Cardiac muscle cell (in vitro differentiated cells and primary cell): ENCODE measurements at places on chromosomes 12 and 14. TPM values are rescaled to one million over a fixed set of nuclear protein-coding genes. Genes with fewer than 3 reads are reported as not detected.

GRCh38 chr14:98350213-98350612 is 921.8 kb downstream of the BCL11B start:
- DNase-seq, result no peak
- no peak overlapping the region for H3K4me3 ChIP-seq
- H3K4me1 ChIP-seq, result no peaks in the 10 kb centered on the region
- H3K27me3 ChIP-seq, result no peaks in the 10 kb centered on the region
- H3K27ac ChIP-seq, result no peak overlapping the region

GRCh38 chr14:52395728-52396127 is 81.6 kb downstream of the PTGER2 start:
- no peaks in the 10 kb centered on the region for H3K36me3 ChIP-seq
- no peaks in the 10 kb centered on the region for H3K27me3 ChIP-seq
- no peak for DNase-seq
- no peak overlapping the region for H3K27ac ChIP-seq
- H3K4me1 ChIP-seq, result no peaks in the 10 kb centered on the region
- no peak overlapping the region for H3K4me3 ChIP-seq

GRCh38 chr12:38384816-38385378 is 68.3 kb downstream of the ALG10B start:
- no peak overlapping the region for H3K27ac ChIP-seq
- H3K27me3 ChIP-seq, result no peaks in the 10 kb centered on the region
- no peak overlapping the region for H3K4me3 ChIP-seq

- H3K27me3 ChIP-seq, result no peaks in the 10 kb centered on the region
- DNase-seq, result peak; percentile 95
- no peak overlapping the region for H3K27ac ChIP-seq
- no peaks in the 10 kb centered on the region for H3K4me1 ChIP-seq
Measured at GRCh38 chr12:92745856-92746550, 43.2 kb downstream of the PLEKHG7 start.

GRCh38 chr12:906062-906585 is 43.4 kb downstream of the RAD52 start:
- peaks cover 78% of the 10 kb centered on the region for H3K36me3 ChIP-seq
- H3K27ac ChIP-seq, result peak overlapping the region; percentile 39
- H3K4me1 ChIP-seq, result no peaks in the 10 kb centered on the region
- no peaks in the 10 kb centered on the region for H3K27me3 ChIP-seq
- no peak for DNase-seq

Gene PTPRQ
- total RNA-seq, result 0.69 and 1.2 TPM in 2 replicates

DNA sequence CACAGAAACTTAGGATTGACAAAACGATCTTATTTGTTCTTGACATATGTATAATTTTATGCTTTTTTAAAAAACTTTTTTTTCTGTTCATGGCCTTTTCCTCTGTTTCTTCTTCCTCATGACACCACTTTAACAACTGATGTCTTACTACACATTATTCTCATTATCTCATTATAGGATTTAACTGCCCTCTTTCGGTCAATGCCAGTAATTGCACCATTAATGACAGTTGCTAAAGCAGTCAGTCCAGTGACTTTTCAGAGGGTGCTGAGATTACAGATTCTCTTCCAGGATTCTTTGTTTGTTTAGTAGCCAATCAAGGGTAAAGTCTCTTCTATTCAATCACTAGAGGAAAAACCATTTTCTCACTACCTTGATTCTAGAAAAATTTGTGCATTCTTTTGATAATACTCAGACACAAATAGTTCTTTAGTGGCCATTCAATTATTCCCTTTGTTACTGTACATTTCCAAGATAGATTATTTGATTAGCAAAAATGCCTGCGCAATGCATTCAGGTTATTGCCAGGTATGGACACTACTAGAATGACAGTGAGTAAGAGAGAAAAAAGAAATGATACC is 50.1 kb downstream of the KLRG1 start:
- H3K4me1 ChIP-seq, result no peaks in the 10 kb centered on the region
- H3K27ac ChIP-seq, result no peak overlapping the region
- no peak overlapping the region for H3K4me3 ChIP-seq
- no peaks in the 10 kb centered on the region for H3K36me3 ChIP-seq
- peak; percentile 58 for DNase-seq

DNA sequence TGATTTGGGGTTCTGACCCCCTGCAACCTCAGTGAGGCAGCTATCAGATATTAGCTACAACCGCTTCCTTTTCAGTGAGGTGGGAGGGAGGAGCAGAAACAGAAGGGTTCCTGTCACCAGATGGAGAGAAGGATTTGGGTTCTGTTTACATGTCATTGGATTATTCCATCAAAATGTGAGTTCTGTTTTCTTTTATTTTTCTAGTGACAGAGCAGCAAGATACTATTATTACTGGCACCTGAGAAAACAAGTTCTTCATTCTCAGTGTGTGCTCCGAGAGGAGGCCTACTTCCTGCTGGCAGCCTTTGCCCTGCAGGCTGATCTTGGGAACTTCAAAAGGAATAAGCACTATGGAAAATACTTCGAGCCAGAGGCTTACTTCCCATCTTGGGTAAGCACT is 52.8 kb downstream of the FRMD6 start:
- H3K36me3 ChIP-seq, result peaks cover 13% of the 10 kb centered on the region
- H3K4me1 ChIP-seq, result no peaks in the 10 kb centered on the region
- no peak overlapping the region for H3K4me3 ChIP-seq

DNA sequence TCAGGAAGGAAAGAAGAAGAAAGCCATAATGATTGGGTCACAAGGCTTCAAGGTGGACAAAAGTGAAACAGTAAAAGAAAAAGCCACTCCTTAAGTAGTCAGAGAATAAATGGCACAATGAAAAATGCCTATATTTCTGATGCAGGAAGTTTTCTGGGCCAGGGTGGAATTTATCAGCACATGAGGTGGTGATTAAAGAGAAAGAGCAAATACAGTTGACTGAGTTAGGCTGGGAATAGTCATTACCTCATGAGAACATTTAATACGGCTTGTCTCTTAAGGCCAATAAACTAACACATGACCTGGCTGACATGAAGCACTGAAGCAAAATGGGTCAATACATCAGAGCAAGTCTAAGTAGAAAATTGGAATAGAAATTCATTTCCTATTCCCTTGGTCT is 499.7 kb downstream of the TMTC2 start:
- no peaks in the 10 kb centered on the region for H3K36me3 ChIP-seq
- peaks cover 10% of the 10 kb centered on the region for H3K4me1 ChIP-seq
- H3K27ac ChIP-seq, result no peak overlapping the region
- DNase-seq, result no peak

Gene ADSS1
- 53.8 and 63.8 TPM in 2 replicates for total RNA-seq

Gene ALDH1L2
- 0.14 and 0.63 TPM in 2 replicates for total RNA-seq

Gene CCDC38
- not detected in 2 replicates for total RNA-seq

- H3K4me1 ChIP-seq, result no peaks in the 10 kb centered on the region
- DNase-seq, result no peak
- H3K4me3 ChIP-seq, result no peak overlapping the region
- H3K27ac ChIP-seq, result no peak overlapping the region
Measured at GRCh38 chr12:117279606-117280005, 81.8 kb downstream of the NOS1 start.

- peaks cover 2% of the 10 kb centered on the region for H3K27me3 ChIP-seq
- H3K27ac ChIP-seq, result no peak overlapping the region
- no peaks in the 10 kb centered on the region for H3K36me3 ChIP-seq
- H3K4me1 ChIP-seq, result no peaks in the 10 kb centered on the region
Measured at GRCh38 chr14:70257526-70257925, 68.8 kb upstream of the SLC8A3 start.

- H3K4me1 ChIP-seq, result peaks cover 67% of the 10 kb centered on the region
- H3K27me3 ChIP-seq, result no peaks in the 10 kb centered on the region
- H3K27ac ChIP-seq, result peak overlapping the region; percentile 83
- no peak overlapping the region for H3K4me3 ChIP-seq
Measured at GRCh38 chr12:110536834-110537604, 34.9 kb downstream of the RAD9B start.

DNA sequence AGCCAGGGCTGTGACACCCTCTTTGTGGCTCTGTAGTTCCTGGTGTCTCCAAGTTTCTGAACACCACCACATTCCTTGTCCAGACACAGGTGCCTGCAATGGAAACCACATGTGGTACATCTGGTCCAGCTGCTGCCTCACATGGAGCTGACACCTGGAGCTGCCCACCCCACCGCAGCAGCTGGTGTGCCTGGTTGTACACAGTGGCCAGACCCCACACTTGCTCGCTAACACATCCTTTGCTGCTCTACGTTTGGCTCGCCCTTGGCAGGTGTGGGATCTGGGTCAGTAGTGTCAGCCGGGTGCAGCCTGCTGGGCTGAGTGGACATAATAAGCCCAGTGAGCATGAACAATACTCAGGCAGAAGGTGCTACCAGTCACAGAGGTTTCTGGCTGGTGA is 198.9 kb downstream of the ADGRD1 start:
- H3K36me3 ChIP-seq, result no peaks in the 10 kb centered on the region
- no peaks in the 10 kb centered on the region for H3K4me1 ChIP-seq
- H3K4me3 ChIP-seq, result no peak overlapping the region

DNA sequence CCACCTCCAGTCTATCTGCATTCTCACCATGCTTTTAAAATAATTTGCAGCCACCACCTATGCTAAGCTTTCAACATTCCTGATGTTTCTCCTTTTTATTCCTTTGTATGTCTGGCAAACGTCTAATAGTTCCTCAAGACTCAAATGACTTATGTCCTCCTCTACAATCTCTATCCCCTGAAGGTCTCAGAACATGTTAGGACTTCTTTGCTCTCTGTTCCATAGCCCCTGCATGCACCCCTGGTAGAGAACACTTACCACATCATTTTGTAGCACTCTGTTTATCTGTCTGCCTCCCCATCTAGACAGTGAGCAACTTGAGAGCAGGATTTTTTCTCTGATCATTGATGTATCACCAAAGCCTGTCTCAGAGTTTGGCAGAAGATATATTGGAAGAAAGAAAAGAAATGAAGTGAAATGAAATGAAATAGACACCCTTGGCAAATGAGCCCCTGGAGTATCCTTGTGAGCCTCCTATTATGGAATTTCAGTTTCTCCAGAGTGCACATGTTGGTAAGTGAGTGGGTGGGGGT is 1231.2 kb upstream of the FLRT2 start:
- DNase-seq, result no peak
- H3K36me3 ChIP-seq, result no peaks in the 10 kb centered on the region
- no peaks in the 10 kb centered on the region for H3K27me3 ChIP-seq
- peaks cover 11% of the 10 kb centered on the region for H3K4me1 ChIP-seq

DNA sequence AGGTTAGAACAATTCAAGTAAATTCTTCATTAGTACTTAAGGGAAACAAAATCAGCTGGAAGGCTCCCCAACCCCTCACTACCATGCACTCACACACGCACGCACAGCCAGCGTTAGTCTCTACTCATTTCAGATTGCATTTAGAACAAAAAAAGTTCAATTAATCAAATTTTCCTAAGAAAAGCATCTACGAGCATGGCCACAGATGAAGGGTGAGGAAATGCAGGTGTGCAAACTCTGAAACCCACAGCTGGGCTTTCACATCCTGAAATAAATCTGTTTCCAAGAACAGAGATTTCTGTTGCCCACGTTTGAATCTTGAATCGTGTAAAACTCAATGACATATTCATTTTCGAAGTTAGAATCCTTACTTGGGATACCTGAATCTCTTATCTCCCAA is 62.6 kb downstream of the SEL1L start:
- no peak overlapping the region for H3K4me3 ChIP-seq
- no peaks in the 10 kb centered on the region for H3K4me1 ChIP-seq
- H3K36me3 ChIP-seq, result peaks cover 8% of the 10 kb centered on the region
- DNase-seq, result no peak
- H3K27ac ChIP-seq, result no peak overlapping the region

DNA sequence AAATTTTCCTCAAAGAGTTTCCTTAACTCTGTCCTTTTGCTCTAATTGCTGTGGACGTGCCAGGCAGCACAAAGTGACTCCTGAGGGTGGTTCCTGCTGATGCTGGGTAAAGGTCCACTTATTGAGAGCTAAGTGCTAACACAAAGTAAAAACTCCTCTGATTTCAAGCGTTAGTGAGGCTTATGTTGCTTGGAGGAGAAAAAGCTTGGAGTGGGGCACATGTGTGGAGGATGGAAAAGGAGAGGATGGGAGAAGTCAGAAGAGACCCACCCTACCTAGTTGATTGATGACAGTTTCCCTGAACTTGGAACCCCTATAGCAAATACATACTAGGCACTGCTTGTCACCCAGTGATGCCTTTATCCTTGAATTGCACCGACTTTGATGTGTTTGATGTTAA is 10.1 kb upstream of the SLC11A2 start:
- no peaks in the 10 kb centered on the region for H3K4me1 ChIP-seq
- no peaks in the 10 kb centered on the region for H3K27me3 ChIP-seq

DNA sequence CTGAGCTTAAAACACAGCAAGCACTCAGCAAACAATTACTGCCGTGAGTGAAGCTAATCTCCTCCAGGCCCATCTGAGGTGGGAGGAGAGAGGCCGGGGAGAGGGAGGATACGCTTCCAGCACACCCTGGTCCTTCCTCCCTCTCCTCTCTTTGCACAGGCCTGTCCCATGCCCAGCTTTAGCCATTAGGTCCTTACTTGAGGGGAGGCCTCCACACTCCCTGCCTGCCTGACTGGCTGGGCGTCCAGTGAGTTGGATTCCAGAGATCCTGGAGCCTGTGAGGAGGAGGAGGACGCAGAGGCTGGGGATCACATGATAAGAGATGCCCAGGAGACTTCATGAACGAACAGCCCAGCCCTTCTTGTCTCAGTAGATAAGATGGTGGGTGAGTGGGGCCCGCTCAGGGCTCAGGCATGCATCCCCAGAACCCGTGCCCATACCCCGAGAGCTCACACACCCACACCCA is 65.1 kb upstream of the NCOR2 start:
- H3K27me3 ChIP-seq, result no peaks in the 10 kb centered on the region
- no peaks in the 10 kb centered on the region for H3K4me1 ChIP-seq
- no peak overlapping the region for H3K4me3 ChIP-seq
- H3K36me3 ChIP-seq, result no peaks in the 10 kb centered on the region
- peak; percentile 51 for DNase-seq

Gene GDF3
- total RNA-seq, result not detected in 2 replicates

- peak overlapping the region; percentile 81 for H3K27ac ChIP-seq
- no peaks in the 10 kb centered on the region for H3K27me3 ChIP-seq
- no peaks in the 10 kb centered on the region for H3K36me3 ChIP-seq
- H3K4me3 ChIP-seq, result no peak overlapping the region
Measured at GRCh38 chr14:50860478-50861086, 11.3 kb upstream of the ABHD12B start.

Gene HVCN1
- total RNA-seq, result 2.9 and 8.7 TPM in 2 replicates

Gene DAO
- not detected in 2 replicates for total RNA-seq

DNA sequence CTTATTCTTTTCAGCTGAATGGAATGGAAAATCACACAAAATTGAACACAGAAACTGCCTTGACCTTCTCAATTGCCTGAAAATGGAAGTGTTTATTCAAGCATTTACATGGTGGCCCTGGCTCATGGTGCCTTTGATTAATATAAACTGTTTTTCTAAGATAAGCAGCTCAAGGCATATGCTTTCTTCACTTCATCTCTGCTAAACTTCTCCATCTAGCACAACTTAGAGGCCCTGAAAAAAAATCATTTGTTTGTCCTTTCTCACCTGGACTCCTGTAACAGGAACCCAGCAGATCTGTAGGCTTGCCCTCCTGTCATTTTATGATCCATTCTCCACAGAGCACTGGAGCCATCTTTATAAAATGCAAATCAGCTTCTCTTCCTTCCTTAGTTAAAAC is 117.5 kb upstream of the KRR1 start:
- H3K27me3 ChIP-seq, result no peaks in the 10 kb centered on the region
- H3K4me1 ChIP-seq, result no peaks in the 10 kb centered on the region
- DNase-seq, result no peak
- no peak overlapping the region for H3K27ac ChIP-seq
